ENCODE measurements at places on chromosomes 5 and 9.

GRCh38 chr9:18942801-18943200, 90.2 kb downstream of the SAXO1 start:
- no peak for DNase-seq

GRCh38 chr5:171614971-171615653, 170.5 kb upstream of the SMIM23 start:
- DNase-seq = no peak

GRCh38 chr5:53429706-53430105, 50.7 kb upstream of the FST start:
- DNase-seq = no peak

DNA sequence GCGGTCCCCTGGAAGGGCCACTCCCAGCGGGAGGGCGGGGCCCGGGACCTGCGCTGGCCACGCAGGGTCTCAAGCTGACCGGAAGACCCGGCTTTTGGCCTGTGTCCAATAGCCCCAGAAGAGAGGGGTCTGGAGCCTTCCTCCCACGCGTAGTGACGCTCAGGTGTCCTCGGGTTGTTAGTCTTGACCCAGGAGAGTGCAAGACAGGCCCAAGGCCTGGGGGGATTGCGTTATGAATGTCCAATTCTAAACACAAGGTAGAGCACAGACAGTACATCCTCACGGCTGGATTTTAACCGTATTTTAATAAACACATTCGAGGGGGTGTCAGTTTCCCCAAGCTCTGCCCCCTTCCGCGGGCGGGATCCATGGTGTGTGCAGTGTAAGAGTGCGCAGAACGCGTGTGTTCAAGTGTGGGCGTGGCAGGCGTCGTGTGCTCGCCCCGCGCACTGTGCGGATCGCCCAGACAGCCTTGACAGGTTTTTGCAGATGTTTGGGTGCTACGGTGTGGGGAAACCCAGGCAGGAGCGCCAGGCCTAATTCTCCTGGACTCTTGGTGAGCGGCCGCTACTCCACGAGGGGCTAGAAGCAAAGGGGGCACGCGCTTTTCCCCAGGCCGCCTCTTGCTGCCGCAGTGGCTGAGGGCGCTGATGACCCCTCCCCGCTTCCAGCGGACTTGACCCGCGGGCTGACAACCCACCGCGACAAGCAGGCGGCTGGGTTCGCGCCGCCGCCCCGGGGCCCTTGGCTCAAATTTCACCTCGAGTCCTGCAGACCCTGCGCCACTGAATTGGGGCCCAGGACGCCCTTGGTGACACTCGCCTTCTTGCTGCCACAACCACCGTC, 6.1 kb upstream of the DMRT3 start:
- DNase-seq = no peak

DNA sequence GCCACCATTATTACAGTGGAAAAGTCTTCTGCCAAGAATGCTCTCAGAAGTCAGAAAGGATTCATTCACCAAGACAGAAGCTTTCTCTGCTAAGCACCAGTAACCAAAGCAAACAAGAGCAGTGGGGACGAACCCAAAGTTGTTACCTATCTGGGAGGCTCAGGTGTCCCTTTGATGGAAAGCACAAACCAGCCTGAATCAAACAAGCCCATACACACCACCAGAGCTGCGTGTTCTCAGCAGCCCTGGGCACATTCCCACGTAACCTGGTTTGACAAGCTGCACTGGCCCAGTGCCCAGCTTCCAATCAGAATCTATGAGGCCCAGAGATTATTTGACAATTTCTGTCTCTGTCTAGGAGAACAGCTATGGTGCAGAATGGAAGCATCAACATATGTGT, 252.6 kb downstream of the ACTL7B start:
- DNase-seq = no peak

DNA sequence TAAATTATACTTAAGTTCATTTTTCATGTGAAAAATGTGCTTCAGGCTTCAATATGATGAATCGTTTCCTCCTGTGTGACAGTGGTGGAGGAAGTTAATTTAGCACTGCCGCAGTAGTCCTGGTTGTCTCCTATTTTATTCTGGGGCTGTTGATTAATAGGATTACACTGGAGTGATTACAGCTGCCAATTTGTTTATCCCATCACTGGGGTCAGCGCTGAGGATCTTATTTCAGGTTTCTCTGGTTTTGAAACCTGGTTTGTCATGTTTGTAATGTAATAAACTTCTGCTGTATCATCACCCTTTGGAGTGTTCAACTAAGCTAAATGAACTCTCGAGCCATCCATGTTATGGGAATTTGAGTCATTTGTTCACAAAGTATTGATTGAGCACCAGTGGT, 241.7 kb upstream of the KCNN2 start:
- DNase-seq = no peak

DNA sequence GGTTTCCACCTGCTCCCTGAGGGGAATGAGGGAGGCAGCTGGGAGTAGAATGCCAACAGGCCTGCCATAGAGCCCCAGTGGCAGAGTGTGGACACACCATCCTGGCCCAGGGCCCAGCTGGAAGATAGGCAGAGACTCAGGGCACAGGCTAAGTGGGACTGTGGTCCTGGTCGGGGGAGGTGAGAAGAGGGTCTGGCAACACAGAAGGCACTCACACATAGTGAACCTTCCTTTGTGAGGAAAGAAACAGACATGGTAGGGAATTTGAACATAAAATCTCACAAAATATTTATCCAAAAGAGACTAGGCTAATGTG, 41.2 kb downstream of the WDR36 start:
- DNase-seq = no peak

DNA sequence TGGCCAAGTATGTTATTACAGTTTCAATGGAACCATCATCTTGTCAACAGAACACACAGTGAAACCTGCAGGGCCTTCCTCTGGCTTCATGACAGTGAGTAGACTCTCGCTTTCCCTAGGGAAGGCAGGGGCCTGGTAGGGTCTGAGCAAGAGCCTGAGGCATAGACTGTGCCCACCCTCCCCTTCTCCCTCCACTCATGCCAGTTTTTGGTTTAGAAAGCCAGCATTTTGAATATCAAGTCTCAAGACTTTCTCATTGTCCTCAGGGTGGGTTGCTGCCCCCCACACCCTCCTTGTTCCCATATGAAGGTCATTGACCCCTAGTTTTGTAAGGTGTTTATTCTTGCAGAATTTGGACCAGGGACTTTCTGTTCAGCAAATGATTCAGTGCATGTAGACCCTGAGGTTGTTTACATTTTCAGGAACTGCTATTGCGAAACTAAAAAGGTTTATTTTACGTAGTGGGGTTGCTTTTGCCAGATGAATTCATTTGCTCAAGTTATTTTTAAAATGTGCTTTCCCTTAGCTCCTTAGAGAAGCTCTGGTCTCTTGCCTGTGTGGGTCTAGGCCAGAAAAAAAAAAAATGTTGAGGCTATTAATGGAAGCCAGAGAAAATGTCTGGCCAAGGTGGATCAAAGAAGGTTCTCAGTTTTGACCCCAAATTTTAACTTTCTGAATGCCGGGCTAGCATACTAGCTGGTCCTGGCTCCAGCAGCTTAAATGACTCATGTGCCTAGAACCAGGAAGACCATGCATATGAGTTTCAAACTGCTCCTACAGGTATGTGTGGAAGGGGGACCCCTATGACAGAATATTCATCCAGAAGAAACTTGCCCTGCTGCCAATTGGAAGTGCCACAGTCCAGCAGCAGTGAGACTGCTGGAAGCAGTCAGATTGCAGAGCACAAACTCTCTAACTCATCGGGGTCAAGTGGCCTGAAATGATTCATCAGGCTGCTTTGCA, 10.1 kb upstream of the MOB3B start:
- no peak for DNase-seq

- no peak for DNase-seq
Observed at GRCh38 chr5:86824637-86825036, 206.9 kb downstream of the COX7C start.

- no peak for DNase-seq
Observed at GRCh38 chr9:4220346-4220745, 79.5 kb downstream of the GLIS3 start.

GRCh38 chr5:91281401-91281800, 101.7 kb downstream of the ARRDC3 start:
- no peak for DNase-seq

GRCh38 chr9:69193685-69194032, 19.6 kb downstream of the TJP2 start:
- no peak for DNase-seq

- DNase-seq = no peak
Observed at GRCh38 chr9:115373710-115374045, 255.7 kb upstream of the TNC start.

- DNase-seq = no peak
Observed at GRCh38 chr9:127763918-127764384, 14.5 kb downstream of the SH2D3C start.

DNA sequence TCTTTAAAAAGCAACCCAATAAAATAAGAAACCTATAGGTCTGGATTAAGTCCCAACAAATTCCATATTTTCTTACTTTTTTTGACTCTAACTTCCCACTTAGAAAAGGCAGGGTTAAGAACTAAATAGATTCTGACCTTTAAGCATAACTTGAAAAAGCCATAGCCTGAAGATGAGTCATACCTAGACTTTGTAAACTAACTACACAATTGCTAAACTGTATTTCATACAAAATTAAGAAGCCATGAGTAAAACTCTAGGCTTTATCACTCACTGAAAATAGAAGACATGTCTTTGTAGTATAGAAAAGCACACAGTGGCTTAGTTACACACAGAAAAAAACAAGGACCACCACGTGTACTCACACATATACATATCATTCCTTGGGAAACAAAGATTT, 51.5 kb downstream of the MLLT3 start:
- no peak for DNase-seq

DNA sequence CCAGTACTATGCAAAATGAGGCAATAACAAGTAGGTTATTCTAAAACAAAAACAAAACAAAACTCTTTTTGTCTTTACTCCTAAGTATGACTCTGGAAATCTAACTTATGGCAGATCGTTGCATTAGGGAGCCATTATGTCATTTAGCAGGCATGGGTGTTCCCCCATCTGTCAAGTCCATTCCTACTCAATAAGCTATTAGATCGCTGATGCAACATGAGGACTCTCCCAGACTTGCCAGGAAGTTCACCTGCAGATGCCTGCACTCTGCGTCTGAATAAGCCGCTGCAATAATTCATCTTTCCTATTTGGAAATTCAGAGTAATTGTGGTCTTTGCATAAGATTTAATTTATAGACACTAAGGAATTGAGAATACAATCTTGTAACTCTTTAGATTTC, 585.0 kb downstream of the KIF4B start:
- no peak for DNase-seq

GRCh38 chr9:4207123-4207875, 92.6 kb downstream of the GLIS3 start:
- no peak for DNase-seq

DNA sequence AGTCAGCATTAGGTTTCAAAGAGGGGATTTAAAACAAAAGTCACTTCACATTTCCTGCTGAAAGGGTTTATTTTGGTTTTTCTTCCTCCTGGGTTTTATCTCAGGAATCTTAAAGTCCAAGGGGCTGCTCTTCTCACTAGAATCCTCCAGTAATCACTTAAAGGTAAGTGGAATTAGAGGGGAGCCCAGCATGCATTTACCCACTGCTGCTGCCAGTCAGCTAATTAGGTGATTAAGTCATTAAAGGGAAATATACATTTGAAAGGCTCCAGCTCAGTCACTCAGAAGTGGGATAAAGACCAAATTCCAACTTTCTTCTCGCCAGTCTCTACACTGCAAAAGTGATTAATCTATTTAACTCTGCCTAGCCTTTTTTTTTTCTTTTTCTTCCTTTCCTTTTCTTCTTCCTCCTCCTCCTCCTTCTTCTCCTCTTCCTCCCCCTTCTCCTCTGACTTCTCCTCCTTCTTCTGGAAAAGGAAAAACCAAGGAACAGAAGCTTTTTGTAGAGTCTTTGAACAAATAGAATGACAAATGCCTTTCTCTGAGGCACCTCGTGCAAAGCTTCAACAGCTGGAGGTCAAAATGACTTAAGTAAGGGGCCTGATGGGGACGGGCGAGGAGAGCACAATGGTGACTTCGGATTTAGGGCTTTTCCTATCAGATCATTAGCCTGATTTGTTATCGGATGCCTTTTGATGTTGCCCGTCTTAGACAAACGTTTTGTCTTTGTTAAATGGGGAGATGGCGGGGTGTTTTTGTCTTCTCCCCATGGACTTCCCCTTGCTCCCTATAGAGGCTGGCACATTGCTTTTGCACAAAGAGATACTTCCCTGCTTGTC, 617.6 kb downstream of the IRX1 start:
- no peak for DNase-seq

DNA sequence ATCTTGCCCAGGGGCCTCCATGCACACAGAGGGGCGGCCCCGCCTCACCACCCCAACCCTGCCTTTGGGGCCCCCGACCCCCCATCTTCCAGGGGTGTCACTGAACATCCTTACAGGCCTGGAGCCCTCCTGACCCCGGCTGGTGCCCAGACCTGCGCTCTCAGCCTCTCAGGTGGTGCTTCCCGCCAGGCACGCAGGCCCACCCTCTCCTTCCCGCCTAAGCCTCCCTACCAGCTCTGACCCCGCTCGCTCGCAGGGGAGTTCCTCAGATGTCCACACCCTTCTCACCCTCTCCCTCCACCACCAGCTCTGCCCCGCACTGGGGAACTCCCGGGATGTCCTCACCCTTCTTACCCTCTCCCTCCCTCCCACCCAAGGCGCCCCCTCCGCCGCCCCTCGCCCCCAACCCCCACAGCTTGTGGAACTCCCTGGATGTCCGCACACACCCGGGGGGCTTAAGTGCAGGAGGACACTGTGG, 12.3 kb upstream of the QRFP start:
- no peak for DNase-seq

DNA sequence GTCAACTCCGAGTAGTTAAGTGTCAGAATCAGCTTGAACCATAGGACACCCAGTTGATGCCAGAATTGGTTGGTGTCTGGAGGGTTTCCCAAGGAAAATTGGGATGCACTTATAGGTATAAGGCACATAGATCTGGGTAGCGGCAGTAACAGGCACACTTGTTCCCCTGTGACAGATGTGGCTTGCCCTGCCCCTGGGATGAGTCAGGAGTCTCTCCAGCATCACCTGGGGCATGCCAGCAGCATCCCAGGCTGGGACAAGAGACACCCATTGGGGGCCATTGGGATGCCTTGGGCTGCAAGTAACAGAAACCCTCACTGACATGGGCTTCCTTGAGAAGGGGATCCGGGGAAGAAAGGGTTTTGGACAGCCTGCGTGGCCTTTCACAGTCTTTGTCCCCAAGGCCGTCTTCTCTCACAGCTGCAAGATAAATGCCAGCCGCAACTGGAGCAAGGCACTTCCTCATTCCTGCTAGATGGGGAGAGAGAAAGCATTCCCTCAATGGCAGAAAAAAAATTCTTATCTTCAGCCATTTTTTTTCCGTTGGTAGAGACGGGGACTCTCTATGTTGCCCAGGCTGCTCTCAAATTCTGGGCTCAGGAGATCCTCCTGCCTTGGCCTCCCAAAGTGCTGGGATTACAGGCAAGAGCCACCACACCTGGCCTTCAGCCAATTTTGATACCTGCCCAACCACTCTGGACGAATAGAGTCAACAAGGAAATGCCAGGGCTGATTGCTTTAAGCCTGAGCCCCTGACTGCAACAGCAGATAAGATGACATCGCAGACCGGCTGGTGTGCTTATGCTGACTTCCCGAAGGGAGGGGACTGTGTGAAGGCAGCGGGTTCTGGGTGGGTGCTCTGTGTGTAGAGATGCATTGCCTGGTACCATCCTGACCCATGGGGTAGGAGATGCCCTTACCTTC, 13.3 kb upstream of the RNF130 start:
- DNase-seq = no peak
